Body of pancreas (tissue), 4 donors: ENCODE measurements at places on chromosomes 16 and 17.
A peak's percentile ranks its signal among the peaks of the same experiment; 100 is the strongest.

DNA sequence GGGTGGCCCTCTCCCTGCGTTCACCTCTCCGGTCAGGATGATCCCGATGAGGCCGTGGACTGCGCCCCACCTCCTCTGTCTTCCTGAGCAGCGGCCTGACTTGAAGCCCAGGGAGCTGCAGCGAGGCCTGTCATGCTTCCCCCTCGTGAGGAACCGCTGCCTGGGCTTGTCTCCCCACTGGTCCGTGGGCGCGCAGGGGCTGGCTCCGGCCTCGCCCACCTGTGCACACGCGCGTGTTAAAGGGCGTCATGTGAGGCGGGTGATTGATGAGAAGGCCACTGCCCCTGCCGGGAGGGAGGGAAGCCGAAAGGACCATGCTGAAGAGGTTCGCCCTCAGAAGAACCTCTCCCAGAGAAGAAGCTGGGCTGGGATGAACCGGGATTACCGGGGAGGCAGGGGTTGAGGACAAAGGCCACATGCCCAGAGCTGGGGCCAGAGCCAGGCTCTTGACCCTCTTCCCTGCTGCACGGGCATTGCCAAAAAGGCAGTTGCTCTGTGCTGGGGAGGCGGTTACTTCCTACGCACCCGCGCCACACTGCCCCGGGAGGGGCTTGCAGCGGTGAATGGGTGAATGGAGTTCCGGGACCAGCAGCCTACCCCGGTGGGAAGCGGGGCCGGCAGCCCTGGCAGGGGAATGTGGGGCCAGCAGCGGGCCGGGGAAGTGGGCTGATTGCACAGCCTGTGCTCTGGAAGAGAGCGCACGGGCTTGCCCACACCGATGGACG is 85.9 kb upstream of the GSE1 start:
- DNase-seq = no peak
- no peaks in the 10 kb centered on the region for H3K36me3 ChIP-seq
- H3K4me3 ChIP-seq = no peak overlapping the region
- no peak overlapping the region for H3K27ac ChIP-seq

DNA sequence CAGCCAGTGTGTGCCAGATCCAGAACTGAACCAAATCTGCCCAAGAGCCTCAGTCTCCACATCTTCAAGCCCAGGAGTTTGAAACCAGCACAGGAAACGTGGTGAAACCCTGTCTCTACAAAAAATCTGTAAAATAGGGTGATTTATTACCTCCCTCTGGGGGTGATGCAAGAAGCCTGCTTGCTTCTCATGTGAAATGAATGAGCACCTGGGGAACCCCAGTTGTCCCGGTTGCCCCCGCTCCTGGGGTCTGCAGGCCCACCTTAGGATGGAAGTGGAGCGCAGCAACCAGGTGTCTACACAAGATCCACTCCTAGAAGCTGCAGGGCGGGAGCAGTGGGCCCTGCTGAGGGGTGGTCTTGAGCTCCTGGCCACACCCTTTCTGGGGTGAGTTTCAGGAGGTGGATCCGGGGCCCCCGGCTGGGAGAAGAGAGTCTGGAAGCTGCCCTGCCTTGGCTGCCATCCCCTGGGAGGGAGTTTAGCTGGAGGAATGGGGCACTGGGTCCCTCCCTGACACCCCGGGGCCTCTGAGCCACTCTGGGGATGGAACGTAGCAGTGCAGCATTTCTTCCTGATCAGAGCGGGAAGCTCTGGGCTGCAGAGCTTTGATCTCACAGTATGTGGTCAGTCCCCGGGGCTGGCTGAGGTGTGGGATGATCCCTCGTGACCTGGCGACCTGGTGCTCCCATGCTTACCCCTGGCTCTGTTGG is 117.8 kb downstream of the RAB11FIP4 start:
- H3K36me3 ChIP-seq = no peaks in the 10 kb centered on the region
- no peak overlapping the region for H3K27ac ChIP-seq
- no peak for DNase-seq
- H3K27me3 ChIP-seq = no peaks in the 10 kb centered on the region

GRCh38 chr17:28347261-28347891 is 10.0 kb downstream of the POLDIP2 start:
- DNase-seq = no peak
- H3K4me3 ChIP-seq = no peak overlapping the region
- H3K27me3 ChIP-seq = no peaks in the 10 kb centered on the region
- peak overlapping the region; percentile 81 for H3K27ac ChIP-seq

- no peak overlapping the region for H3K4me3 ChIP-seq
- H3K27ac ChIP-seq = peak overlapping the region; percentile 79
- H3K4me1 ChIP-seq = peaks cover 51% of the 10 kb centered on the region
- DNase-seq = peak; percentile 57
- no peaks in the 10 kb centered on the region for H3K27me3 ChIP-seq
Measured at GRCh38 chr17:73278465-73279453, 17.1 kb upstream of the CPSF4L start.

- peaks cover 24% of the 10 kb centered on the region for H3K4me1 ChIP-seq
- H3K27ac ChIP-seq = peak overlapping the region; percentile 76
- no peak overlapping the region for H3K4me3 ChIP-seq
Measured at GRCh38 chr17:28716740-28717577, 709 bp downstream of the RAB34 start.

DNA sequence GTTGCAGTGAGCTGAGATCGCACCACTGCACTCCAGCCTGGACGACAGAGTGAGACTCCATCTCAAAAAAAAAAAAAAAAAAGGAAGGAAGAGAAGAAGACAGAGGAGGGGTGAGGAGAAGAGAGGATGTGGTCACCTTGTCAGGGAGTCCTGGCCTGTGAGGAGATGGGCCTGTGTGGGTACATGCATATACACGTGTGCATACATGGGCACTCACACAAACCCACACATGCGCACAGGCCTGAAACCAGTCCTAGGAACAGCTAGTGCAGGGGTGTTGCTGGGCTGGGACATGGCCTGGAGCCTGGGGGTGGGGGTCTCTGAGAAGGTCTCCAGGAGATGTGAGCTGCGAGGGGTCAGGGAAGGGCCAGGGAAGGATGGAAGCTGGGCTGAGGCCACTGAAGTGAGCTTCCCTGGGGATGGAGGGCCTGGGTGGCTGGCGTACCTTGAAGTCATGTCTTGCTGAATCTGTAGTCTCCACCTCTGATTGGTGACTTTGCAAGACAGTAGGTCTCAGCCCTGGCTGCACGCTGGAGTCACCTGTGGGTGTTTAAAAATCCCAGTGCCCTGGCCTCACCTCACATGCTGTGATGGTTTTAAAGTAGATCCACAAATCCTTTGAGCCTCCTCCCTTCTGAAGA is 72.4 kb downstream of the MRM1 start:
- H3K27me3 ChIP-seq = no peaks in the 10 kb centered on the region
- no peaks in the 10 kb centered on the region for H3K36me3 ChIP-seq
- H3K4me3 ChIP-seq = no peak overlapping the region
- H3K4me1 ChIP-seq = no peaks in the 10 kb centered on the region

DNA sequence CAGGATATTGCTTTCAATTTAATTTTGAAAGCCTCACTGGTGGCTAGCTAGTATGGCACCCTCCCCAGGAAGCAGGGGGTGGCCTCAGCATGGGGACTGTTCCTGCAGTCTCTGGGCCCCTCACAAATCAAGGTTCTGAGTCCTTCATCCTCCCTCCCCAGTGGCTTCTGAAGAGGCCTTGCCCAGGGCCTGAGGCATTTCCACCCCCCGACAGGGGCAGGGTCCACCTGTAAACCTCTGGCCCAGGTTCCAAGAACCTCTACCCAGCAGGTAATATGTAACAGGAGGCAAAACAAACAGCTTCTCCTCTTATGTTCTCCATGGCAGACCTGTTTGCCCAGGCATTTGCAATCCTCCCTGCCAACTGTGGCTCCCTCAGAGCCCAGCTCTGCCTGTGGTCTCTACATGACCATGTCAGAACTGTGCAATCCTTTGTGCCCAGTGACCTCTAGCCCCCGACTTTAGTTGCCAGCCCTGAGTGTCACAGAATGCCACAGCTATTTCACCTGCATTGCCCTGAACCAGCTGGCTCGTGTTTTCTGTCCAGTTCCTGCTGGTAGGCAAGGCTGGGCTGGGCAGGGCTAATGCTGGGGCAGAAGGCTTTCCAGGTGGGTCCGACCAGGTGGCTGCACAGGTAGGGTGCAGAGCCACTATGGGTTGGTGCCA is 14.3 kb downstream of the ACSF2 start:
- no peaks in the 10 kb centered on the region for H3K27me3 ChIP-seq
- peak; percentile 66 for DNase-seq
- peak overlapping the region; percentile 78 for H3K27ac ChIP-seq
- H3K4me1 ChIP-seq = peaks cover 39% of the 10 kb centered on the region
- no peaks in the 10 kb centered on the region for H3K36me3 ChIP-seq

DNA sequence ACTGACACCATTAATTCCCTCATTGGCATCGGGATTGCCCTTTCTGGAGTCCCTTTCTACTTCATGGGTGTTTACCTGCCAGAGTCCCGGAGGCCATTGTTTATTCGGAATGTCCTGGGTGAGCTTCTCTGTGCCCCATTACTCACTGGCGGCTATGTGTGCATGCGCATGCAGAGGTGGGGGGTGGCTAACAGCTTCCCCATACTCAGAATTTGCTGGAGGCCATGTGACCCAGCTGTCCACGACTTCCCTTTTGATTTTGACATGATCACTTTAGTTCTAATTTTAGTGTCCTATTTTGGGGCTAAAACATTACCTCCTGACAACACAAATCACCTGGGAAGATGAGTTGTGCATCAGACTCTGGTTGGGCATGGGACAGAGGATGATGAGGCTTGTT is 14.1 kb downstream of the SLC7A6OS start:
- no peak overlapping the region for H3K27ac ChIP-seq
- DNase-seq = no peak
- H3K27me3 ChIP-seq = no peaks in the 10 kb centered on the region
- peaks cover 16% of the 10 kb centered on the region for H3K36me3 ChIP-seq

GRCh38 chr16:55915096-55915827 is 40.1 kb upstream of the CES5A start:
- no peaks in the 10 kb centered on the region for H3K4me1 ChIP-seq
- no peak overlapping the region for H3K4me3 ChIP-seq
- H3K36me3 ChIP-seq = no peaks in the 10 kb centered on the region
- no peaks in the 10 kb centered on the region for H3K27me3 ChIP-seq
- H3K27ac ChIP-seq = no peak overlapping the region
- DNase-seq = no peak

DNA sequence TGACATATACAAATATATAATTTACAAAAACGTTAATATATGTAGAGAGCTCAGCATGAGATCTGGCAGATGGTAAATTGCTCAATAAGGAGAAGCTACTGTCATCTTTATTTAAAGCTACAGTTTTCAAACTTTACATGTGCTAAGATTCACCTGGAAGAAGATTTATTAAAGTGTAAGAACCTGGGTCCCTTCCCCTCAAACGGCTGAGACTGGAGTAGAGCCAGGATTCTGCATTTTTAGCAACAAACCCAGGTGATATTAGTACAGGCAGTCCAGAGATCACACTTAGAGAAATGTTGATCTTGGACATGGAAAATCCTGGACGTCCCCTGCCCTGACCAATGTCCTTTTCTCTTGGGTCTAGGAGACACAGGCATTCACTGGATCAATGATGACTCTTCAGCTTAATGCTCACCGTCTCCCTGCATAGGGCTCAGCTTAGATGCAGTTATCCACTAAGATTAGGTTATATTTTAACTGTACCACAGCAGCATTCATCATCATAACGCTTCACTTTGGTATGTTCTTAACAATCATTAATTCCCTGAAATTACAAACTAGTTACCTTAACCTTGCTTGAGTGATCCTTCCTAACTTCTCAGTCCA is 20.4 kb downstream of the CDR2 start:
- no peaks in the 10 kb centered on the region for H3K36me3 ChIP-seq
- DNase-seq = no peak
- peak overlapping the region; percentile 0 for H3K27ac ChIP-seq

DNA sequence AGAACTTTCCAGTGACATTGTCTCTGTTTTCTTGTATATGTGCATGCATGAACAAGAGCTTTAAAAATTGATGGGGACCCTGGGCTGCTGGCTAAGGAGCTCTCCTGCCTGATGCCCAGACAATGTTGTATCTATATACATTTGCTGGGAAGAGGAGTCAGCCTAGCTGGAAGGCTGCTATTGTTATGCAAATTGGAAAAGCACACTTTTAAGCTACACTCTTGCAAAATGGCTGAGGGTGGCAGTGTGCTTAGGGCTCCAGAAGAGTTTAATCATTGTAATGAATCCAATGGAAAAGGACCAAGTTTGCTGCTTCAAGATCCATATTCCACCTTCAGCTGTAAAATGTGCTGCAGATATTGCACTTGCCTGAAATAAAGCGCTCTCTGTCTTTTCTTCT is 171.8 kb downstream of the PRKCA start:
- no peak for DNase-seq
- H3K4me3 ChIP-seq = no peak overlapping the region
- H3K4me1 ChIP-seq = peaks cover 5% of the 10 kb centered on the region
- no peaks in the 10 kb centered on the region for H3K36me3 ChIP-seq
- no peaks in the 10 kb centered on the region for H3K27me3 ChIP-seq

DNA sequence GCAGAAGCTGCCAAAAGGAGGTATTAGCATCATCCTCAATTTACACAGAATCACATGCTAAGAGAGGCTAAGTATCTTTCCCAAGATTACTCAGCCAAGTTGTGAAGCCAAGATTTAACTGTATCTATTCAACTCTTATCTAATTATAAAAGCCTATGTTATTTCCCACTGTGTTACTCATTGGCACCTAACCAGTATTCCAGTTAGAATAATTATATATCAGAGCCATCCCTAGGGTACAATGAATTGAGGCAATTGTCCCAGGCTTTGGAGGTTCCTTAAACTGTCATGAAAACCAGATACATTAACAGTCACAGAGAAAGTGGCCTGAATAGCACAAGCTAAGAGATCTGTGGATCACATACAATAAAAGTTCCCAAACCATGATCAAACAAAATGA is 10.9 kb upstream of the AMFR start:
- peaks cover 7% of the 10 kb centered on the region for H3K36me3 ChIP-seq
- H3K4me3 ChIP-seq = no peak overlapping the region
- no peak overlapping the region for H3K27ac ChIP-seq
- H3K4me1 ChIP-seq = no peaks in the 10 kb centered on the region
- DNase-seq = no peak

GRCh38 chr17:79937391-79938335 is 98.0 kb downstream of the TBC1D16 start:
- H3K4me3 ChIP-seq = no peak overlapping the region
- no peaks in the 10 kb centered on the region for H3K27me3 ChIP-seq
- H3K36me3 ChIP-seq = peaks cover 7% of the 10 kb centered on the region
- peaks cover 11% of the 10 kb centered on the region for H3K4me1 ChIP-seq
- DNase-seq = peak; percentile 74

GRCh38 chr17:13409455-13409854 is 192.3 kb downstream of the HS3ST3A1 start:
- no peaks in the 10 kb centered on the region for H3K36me3 ChIP-seq
- H3K4me1 ChIP-seq = no peaks in the 10 kb centered on the region
- no peaks in the 10 kb centered on the region for H3K27me3 ChIP-seq
- no peak for DNase-seq

DNA sequence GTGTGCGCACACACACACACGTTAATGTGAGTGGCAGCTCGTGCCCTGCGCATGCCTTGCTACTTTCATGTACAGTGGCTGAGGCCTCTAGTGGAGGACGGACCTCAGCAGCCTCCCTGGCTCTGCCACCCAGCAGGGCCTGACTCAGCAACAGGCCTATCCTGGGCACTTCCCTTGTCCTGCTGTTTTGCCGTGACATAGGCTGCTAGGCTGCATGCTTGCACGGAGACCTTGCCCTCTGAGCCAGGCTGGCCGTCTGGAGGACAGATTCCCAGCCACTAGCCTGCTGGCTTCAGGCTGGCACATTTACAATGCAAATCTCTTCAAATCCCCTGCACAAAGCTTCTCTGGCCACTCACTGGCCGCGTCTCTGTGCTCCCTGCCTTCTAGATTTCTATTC is 9.5 kb downstream of the RNF213 start:
- no peaks in the 10 kb centered on the region for H3K36me3 ChIP-seq
- DNase-seq = no peak
- no peak overlapping the region for H3K27ac ChIP-seq
- H3K27me3 ChIP-seq = no peaks in the 10 kb centered on the region
- H3K4me1 ChIP-seq = peaks cover 5% of the 10 kb centered on the region
